ENCODE measurements at places on chromosomes 12 and 14.

- no peak for DNase-seq
Observed at GRCh38 chr12:112606611-112607365, 184.8 kb upstream of the RPH3A start.

DNA sequence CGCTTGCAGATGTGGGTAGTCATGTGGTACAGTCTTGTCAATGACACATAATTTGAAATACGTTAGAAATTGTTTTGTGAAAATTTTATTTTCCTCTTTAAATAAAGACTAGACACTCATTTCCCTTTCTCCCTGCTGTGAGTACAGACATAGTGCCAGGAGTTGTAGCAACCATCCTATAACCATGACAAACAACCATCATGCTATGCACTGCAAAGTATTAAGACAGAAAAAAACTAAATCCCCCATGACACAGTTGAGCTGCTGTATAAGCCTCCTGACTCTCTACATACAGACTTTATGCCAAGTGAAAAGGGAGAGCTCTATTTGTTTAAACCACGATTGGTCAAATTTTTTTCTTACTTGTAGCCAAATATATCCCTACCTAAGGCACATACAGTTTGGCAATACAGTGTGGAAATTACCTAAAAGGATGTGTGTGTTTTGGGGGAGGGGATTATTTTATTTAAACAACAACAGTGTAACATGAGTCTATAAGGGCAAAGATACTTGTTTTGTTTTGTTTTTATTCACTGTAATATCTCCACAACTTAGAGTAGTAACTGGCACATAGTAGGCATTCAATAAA lies 45.0 kb upstream of the KRR1 start:
- DNase-seq = no peak

DNA sequence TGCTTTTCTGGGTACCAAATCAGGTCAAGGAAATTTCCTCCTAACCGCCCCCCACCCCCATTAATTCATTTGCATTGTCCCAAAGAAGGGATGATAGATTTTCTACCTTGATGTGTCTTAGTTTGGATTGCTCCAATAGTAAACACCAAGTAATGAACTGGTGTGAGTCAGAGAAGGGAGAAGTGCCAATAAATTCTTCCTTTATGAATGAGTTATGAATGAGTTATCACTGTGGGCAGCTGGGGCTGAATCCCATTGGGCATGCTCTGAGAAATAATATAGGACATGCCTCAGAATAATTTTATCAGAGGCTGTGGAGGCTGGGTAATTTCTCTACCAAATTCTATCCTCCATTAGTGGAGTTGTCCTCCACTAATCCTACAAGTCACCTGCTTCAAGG lies 277.9 kb upstream of the FLRT2 start:
- no peak for DNase-seq

DNA sequence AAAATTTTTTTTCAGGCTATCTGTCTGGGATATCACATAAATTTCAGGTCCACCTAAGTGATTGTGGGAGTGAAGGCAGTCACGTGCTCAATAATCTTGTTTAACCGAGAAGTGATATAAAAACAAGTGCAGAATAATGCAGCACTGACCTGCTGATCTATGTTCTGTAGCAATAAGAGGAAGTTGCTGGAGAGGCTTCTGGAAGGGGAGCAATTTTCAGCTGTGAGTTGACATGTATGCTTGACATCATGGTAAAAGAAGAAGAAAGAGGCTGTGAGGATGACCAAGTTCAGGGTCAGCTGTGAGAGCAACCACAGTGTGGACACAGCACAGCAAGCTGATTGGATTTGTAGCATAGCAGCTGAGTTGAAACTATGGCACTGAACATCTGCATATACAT lies 172.0 kb upstream of the PELI2 start:
- no peak for DNase-seq

DNA sequence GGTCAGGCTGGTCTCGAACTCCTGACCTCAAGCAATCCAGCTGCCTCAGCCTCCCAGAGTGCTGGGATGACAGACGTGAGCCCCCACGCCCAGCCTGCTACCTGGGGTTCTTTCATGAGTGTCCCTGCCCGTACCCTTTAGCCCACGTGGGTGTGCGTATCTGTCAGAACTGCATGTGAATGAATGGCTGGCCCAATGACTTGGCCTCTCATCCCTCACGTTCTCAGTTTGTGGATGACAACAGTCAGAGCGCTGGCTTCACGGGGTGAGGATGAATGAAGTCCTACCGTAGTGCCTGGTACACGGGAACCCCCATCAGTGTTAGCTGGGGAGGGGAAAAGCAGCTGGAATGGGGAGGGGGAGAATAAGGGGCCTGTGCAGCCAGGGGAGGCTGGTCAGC lies 16.1 kb upstream of the ZDHHC22 start:
- no peak for DNase-seq

- no peak for DNase-seq
Observed at GRCh38 chr14:55355922-55356321, 55.7 kb downstream of the ATG14 start.

DNA sequence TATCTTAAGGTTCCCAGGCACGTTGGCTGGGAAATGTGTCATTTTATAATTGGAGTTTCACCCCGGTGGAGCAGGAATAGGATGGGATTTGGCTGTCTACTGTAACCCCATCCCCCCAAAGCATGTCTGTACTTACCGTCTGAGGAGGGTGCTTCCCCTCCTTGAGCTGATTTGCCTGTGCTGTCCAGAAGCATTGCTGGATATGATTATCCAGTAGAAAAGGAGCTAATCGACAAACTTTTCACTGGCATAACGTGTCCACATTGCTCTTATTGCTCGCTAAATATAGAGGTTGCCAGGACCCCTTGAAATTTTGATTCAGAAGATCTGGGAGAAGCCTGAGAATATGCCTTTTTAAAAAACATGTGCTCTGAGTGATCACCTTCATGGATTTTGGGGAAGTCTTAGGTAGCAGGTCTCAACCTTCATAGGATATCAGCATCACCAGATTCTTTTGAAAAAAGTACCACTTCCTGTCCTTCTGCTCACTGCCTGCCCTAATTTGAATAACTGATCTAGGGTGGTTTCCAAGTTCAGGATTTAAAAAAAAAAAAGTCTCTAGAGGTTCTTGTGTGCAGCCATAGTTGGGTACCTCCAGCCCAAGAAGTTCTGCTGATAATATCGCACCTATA lies 80.4 kb upstream of the KCNA1 start:
- DNase-seq = no peak

- no peak for DNase-seq
Observed at GRCh38 chr14:95396221-95396620, 76.5 kb upstream of the CLMN start.

DNA sequence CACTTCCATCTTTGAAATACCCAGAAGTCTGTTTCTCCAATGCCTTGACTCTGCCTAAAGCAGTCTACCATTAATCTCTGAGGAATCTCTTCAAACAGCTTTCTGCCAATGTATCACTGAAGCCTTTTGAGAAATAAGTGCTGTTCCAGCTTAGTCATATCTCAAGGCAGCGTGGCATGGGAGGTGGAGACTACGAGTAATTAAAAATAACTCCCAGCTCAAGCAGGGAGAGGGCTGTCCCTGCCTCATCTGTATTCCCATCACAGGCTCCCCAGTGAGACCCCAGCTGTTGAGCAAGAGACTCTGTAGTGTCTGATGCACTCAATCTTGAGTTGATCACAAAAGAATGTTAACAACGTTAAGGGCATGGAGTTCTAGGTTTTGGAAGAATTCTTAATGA lies 700.6 kb downstream of the DIO2 start:
- DNase-seq = peak; percentile 51

DNA sequence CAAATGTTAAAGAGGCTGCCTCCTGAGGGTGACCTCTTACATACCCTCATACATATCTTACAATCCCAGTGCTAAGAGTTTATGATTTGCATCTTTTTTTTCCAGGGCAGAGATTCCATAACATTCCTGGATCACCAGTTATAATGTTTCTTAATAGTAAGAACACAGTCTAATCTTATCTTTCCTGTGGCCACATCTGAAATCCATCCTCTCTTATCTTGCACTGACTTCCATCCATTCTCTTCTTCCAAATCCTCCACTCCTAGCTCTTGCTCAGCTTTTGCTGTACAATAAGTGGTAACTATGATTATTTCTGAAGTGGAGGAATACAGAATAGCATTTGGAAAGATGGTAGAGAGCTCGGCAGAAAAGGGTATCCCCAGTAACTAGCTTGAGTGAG lies 6.3 kb downstream of the CALCOCO1 start:
- DNase-seq = no peak

DNA sequence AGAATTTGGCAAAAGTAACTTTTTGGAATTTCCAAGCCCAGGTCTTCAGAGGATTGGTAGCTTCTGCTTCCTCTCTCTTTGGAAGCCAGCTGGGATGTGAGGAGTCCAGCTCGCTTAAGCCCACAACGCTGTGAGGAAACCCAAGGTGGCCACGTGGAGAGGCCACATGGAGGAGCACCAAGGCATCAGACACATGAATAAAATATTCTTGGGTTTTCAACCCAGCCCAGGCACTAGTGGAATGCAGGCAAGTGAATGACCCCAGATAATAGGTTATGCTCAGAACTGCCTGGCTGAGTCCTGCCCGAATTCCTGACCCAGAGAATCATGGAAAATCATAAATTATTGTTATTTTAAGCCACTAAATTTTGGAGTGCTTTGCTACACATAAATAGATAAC lies 119.7 kb upstream of the PARP11 start:
- no peak for DNase-seq

Data from DMS 273 treated with DMSO at 0.1 percent for 48 hours (cell line).